ENCODE measurements at places on chromosomes 7 and 10. TPM values are rescaled to one million over a fixed set of nuclear protein-coding genes. Genes with fewer than 3 reads are reported as not detected.

DNA sequence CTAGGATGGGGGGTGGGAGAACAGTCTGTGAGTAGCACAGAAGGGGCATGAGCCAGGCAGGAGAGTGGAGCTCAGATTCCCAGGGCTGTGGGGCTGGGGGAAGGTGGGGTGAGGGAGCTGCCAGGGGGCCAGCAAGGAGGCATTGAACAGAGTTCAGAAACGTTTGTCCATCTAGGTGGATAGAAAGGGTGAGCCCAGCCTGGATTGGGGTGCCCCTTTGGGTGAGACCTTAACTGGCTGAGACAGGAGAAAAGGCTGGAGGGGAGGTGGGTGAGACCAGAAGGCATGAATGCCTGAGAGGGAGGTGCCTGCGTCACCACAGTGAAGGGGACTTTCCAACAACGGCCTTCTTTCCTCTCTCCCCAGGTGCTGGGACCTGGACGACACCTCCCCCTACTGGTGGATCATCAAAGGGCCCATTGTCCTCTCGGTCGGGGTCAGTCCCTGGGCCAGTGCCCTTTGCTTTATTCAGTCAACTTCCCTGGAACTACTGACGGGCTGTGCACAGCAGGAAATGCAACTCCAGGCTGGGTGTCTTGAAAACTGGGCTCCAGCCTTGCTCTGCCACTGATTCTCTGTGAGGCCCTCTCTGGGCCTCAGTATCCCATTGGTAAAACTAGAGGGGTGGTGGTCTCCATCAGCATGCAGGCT, 11.0 kb downstream of the GHRHR start:
- peak; percentile 84 for DNase-seq

GRCh38 chr7:133255486-133255885, 2.6 kb downstream of the EXOC4 start:
- no peak for DNase-seq

- no peak for DNase-seq
Observed at GRCh38 chr10:13877154-13877909, 290.6 kb downstream of the PRPF18 start.

DNA sequence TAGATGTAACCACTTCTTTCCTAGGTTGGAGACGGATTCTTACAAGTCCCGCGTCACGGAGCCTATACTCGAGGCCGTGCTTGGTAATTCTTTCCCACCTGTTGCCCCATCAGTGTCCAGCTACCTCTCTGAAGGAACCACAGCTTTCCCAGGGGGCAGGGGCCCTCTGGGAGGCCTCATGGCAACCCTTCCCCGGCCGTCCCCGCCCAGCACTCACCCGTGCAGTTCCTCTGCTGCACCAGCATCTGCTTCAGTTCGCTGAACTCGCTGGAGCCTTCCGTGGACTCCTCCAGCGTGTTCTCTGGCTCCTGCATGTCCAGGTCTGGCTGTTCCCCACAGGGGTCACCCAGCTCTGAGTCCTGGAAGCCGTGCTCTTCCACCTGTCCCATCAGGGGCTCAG, 24.5 kb downstream of the ZNF777 start:
- DNase-seq = no peak

DNA sequence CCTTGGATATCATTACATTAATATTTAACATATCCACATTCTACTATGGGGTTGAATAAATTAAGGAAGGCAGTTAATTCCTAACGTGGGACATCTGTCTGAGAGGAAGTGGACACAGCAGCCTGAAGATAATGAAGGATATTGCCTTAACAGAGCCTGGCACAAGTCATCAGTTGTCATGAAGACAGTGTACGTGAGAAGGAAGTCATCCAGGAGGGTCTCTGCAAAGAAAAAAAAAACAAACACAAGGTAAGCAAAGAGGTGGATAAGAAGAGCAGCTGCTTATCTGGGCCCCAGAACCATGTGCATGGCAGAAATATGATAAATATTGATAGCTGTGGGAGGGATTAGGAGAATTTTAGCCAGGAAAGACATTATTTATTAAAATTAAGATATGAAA, 190.0 kb downstream of the RAPGEF5 start:
- DNase-seq = no peak

- DNase-seq = no peak
Observed at GRCh38 chr7:31950091-31950755, 120.0 kb downstream of the PDE1C start.

DNA sequence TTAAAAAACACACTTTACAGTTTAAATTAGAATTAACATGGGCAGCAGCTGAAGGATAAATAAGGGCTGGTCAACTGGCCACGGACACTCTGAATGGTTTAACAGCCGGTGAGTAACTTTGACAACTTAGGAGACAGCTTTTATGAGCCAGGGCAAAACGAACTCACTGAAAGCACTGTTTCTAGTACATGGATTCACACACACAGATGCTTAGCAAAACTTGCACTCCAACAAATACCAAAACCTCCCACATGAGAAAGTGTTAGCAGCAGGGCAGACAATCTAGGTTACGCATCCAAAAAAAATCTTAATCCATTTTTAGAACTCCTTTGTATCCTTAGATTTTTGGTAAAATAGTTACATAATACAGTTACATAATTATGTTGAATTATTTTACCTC, 486.4 kb downstream of the PHTF2 start:
- DNase-seq = no peak

- DNase-seq = no peak
Observed at GRCh38 chr10:63788152-63788821, 267.1 kb downstream of the REEP3 start.

DNA sequence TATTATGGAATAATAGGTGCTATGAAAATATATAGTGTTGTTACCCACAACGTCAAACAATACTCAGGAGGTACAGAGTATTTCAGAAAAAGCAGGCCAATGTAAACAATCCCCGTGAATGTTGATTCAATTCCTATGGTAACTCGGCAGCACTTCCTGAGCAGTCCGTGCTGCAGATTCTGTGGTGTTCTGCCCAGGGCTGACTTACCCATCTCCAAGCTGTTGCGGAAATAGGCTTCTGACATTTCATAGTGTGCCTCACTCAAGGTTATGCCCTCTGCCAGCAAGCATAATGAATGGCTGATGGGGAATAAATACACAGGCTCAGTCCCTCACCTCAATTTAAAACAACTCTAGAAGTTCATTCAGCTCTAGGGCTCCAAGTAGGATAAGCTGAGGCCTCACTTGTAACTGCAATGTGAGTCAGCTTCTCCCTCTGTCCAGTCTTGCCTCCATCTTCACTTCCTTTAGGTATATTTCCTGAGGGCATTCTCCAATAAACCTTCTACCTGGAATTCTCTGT, 177.6 kb downstream of the GNAI1 start:
- DNase-seq = peak; percentile 49

DNA sequence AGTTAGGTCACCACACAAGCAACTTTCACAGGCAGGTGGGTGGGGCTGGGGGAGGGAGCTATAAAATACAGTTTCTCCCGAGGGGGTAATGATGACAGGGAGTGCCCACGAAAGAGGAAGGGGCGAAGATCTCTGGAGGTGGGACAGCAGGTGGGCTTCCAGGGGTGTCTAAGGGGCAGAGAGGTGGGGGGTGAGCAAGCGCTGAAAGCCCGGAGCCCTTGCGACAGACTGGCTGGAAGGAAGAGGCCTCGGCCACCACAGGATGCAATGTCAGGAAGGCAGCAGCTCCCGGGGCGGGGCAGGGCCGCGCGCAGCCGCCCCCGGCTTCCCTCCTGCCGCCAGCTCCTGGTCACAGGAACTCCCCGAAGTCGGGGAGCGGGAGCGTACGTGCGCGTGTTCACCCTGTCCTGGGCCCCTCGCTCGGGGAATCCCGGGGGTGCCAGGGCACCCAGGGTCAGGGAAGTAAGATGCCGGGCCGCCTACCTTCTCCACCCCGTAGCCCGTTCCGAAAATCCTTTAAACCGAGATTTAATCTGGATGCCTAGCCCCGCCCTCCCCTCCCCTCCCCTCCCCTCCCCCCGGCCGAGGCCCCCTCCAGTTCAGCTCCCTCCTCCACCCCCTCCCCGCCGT, 105.2 kb upstream of the PPIF start:
- peak; percentile 89 for DNase-seq

DNA sequence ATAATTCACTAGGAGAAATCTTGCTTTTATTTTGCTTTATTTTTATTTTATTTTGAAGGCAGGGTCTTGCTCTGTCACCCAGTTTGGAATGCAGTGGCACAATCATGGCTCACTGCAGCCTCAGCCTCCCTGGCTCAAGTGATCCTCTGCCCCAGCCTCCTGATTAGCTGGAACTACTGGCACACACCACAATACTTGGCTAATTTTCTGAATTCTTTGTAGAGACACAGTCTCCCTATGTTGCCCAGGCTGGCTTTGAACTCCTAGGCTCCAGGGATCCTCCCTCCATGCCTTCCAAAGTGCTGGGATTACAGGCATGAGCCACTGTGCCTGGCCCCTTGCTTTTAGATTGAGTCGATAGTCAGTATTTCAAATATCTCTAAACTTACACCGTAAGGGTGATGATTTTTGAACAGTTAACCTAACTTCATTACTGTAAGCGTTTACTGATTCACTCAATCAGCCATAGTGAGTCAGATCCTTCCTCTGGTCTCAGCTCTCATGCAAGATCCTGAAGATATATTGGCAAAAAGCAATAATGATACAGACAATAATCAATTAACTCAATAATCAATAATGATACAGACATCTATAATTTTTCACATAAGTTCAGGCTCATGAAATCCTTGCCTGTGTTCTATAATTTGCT, 239.5 kb downstream of the KIAA1217 start:
- DNase-seq = no peak

DNA sequence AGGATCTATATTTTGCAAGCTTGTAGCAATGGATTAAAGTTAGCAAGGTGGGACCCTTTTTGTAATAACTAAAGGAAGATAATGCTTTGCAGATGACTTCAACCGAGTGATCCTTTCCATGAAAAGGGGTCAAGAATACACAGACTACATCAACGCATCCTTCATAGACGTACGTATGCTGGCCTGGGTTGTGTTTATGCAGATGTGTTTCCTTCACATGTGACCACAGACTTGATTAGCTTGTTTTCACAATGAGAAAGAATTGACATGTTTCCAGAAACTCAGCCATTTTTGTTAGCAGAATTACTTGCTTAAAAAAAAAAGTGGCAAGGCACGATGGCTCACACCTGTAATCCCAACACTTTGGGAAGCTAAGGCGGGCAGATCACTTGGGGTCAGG, 54.2 kb downstream of the MKI67 start:
- DNase-seq = no peak

GRCh38 chr7:107309296-107309695, 140.5 kb downstream of the HBP1 start:
- no peak for DNase-seq

DNA sequence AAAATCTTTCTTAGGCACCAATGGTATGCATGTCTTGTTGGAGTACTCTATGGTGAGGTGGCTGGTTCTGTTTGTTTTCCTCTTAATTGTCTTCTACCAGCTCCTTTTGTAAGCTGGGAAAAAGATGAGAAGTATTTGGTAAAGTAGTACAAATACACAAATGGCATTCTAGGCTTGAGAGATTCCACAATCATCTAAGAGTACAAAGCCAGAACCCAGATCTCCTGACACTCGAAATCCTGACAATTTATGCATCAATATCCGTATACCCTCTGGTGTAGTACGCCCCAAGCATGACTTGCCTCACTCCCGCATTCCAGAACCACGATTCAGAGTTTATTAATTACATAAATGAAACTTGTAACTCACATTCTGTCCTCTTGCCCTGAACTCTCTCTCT, 43.5 kb downstream of the CDCA7L start:
- DNase-seq = no peak

DNA sequence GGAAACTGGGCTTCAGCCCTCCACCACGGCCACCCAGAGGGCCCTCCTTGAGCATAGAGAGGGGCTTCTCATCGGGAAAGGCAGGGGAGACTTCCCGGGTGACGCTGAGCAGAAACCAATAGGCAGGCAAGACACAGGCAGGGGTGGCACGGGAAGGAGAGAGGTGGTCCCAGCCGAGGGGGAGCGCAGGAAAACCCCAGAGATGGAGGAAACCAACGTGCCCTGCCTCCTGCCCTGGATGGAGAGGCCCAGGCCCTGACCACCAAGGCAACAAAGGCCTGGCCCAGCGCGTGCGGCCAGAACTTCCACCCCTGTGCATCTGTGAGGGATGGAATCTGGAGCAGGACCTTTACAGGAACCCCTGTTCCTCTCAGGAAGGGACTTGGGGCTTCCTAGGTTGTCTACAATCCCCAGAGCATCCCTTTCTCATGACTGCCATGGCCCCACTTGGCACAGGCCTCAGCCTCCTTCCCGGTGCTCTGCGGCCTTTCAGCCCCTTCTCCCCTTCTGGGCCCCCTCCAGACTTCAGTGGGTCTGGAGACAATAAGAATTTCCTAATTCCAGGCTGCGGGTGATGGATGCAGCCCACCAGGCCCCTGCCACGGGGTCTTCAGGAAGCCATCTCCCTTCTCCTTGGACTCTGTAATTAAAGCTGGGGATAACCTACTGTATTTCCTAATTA, 137.0 kb upstream of the RET start:
- no peak for DNase-seq

GRCh38 chr7:126394406-126394805, 858.3 kb downstream of the GRM8 start:
- no peak for DNase-seq

DNA sequence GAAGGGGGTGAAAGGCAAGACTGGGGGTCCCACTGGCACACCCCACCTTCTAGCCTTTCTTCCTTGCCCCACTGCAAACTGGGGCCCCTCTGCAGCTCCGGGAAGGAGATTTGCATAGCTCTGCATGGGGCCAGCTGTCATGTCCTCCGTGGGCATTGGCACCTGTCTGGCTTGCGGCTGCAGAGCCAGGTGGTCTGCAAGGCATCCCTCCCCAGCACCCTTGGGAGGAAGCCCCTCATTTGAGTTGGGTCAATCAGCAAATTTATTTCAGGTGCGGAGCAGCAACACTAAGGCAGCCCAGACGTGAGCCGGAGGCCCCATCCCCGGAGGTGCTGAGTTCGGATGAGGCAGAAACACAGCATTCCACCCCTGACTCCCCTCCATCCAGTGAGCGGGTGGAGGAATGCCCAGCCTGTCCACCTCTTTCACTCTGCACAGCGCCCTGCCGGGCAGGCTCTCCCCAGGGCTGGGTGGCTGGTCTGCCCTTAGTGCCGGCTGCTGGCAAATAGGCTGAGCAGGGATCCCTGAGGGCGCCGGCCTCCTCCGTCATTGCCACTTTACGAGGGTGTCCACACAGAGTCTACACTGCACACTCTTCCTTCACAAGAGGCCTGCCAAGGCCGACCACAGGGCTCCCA, 143.2 kb downstream of the TCERG1L start:
- no peak for DNase-seq

The PKD2L1 gene
- total RNA-seq = not detected

The HTR5A gene
- total RNA-seq = not detected

The LBX1 gene
- total RNA-seq = not detected

The LRRD1 gene
- not detected for total RNA-seq

The HSPA12A gene
- total RNA-seq = 0.05 TPM

The RET gene
- total RNA-seq = 0.36 TPM

The VWC2 gene
- not detected for total RNA-seq

The PON2 gene
- total RNA-seq = 3.9 TPM

The NUP42 gene
- total RNA-seq = 17.0 TPM

The PCDH15 gene
- total RNA-seq = not detected

The INA gene
- total RNA-seq = 0.10 TPM

The CPN1 gene
- total RNA-seq = not detected

All from activated naive CD4-positive, alpha-beta T cell treated with anti-CD3 and anti-CD28 coated beads for 36 hours (primary cell).